ENCODE measurements at places on chromosomes 3 and 15.

DNA sequence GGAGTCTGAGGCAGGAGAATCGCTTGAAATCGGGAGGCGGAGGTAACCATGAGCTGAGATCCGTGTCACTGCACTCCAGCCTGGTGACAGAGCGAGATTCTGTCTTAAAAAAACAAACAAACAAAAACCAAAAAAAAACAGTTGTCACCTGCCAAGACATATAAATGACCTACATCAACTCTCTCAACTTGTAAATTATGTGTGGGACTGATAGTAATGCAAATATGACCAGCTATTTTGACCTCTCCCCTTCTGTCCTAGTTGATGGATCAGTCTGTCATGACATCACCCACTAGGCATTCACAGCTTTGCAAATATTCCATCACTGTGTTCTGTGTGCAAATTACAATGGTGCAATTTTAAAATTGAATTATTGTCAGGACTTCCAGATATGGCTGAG is 175.4 kb downstream of the EBLN2 start:
- no peak for DNase-seq

DNA sequence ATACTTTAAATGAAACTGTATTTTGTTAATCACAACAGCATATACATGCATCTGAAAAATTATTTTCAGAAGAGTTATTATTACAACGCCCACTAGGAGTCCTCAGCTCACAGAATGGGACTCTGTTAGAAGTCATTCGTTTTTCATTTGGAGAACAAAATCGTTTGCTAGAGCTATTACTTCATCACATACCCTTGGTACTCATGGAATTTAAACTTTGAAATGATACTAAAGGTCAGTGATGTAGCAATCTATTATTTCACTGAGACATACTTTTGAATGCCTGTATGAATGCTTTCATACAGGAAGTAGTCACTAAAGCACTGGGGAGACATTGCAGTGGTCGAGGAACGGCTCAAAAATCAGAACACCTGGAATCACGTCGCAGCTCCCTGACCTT is 198.1 kb downstream of the MBNL1 start:
- DNase-seq = no peak

DNA sequence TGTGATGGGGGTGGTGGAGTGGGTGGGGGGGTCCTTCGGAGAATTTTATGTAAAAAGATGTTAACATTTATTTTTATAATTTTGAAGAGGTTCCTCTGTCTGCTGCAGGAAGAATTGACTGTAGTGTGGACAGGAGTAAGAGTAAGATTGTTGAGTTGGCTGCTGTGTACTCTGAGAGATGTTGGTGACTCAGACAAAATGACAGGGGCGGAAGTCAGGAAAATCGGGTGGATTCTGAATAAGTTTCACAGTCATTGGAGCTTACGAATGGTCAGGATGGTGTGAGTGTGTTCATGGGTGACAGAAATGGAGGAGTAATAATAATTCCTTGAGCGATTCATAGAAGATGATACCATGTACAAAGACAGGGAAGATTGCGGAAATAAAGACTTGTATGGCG is 420.0 kb downstream of the ROBO2 start:
- no peak for DNase-seq

DNA sequence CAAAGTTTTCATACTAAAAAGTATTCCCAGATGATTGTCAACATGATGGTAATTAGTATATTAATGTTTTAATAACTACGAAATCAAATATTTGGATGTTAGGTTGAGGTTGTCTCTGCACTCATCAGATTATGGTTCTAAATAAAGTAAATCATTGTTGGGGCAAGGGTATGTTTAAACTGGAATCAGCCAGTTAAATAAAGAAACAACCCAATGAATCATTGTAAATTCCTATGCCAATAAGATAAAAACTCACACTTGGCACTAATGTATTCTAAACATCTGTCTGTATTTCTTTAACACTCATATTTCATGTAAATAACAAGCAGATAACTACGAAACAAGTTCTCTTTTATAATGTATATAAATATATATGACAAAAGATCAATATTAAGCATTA is 92.7 kb downstream of the PEAK1 start:
- DNase-seq = no peak

GRCh38 chr15:49079340-49080039 is 33.2 kb upstream of the SECISBP2L start:
- no peak for DNase-seq

DNA sequence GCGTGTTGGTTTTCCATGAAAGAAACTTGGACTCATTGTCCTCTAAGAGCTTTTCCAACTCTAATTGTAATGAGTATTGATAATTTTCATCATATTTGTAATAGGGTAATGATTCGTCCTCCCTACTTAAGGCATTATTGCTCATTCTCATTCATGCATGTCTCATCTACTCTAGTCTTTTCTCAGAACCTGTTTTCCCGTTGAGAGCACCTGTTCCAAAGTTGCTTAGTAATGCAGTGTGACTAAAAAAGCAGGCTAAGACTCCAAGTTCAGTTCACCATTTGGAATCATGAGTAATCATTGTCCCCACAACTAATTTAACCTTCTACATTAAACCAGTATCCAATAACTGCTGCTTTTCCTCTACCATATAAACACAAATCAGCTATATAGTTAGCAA is 84.0 kb downstream of the FILIP1L start:
- DNase-seq = no peak

Data from NCI-H2107 (cell line).